ENCODE measurements at places on chromosomes 12 and 14.

DNA sequence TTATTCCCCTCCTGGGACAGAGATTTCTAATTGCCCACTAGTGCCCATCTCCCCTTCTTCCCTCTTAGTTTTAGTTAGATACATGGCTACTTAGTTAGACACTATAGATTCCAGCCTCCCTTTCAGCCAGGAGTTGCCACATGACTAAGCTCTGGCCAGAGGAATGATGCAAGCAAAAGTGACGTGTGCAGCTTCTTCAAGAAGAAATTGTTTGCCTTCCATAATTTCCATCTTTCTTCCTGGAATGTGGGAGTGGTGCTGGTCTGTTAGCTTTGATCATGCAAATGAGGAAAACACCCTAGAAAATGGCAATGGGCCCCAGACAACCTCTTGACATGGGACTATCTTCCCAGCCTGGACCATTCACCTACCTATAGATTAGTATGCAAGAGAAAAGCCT, 21.4 kb downstream of the CCDC177 start:
- no peak for DNase-seq

- DNase-seq = no peak
Measured at GRCh38 chr14:50804181-50804721, 26.7 kb downstream of the NIN start.

DNA sequence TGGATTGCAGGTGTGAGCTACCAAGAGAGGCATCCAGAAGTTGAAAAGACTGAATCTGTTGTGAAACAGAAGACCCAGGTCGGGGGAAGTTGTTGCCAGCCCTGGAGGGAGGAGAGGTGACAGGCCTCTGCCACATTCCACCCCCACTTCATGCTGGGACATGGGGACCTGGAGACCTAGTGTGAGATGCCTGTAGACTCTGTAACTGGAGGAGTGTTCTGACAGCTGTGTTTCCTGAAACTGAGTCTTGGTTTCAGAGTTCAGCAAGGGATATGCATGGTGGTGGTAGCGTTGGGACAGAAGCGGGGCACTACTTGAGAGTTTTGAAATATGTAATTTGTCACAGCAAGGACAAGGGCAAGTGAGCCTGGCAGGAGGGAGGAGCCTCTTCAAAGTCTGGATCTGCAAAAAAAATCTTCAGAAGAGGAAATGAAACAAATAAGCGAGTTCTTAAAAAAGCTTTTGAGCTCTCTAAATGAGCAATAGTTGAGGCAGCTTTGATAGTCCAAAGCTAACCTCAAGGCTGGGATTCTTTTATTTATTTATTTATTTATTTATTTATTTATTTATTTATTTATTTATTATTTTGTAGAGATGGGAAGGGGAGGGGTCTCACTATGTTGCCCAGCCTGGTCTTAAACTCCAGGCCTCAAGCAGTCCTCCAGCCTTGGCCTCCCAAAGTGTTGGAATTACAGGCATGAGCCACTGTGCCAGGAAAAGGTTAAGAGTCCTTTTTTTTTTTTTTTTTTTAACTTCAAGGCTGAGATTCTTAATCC, 58.9 kb upstream of the EEA1 start:
- DNase-seq = no peak

DNA sequence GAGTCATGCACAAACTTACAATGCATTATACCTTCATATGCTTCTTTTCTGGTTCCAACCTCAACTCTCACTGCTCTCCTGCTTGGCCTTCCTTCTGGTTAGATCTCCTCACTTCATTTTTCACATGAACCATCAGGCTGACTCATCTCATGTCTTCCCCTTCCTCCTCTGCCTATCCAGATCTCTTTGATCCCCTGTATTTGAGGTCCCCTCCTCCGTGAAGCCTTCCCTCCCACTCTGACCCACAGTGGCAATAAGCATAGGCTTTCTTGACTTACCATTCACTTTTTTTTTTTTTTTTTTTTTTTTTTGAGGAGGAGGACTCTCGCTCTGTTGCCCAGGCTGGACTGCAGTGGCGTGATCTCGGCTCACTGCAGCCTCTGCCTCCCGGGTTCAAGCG, 14.7 kb upstream of the ASIC1 start:
- no peak for DNase-seq

DNA sequence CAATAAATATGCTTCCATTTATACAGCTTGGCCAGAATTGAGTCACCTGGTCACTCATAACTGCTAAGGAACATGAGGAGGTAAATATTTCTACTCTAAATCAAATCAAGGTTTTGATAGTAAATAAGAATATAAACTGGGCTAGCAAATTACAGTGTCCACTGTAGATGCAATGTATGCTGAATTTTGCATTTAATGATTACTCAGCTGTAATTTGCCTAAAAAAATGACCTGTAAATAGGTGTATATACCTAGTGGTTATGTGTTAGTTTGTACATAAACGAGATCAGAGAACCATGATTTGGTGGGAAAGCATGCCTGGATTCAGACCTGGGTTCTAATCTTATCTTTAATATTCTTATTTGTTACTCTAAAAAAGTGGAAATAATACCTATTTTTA, 76.6 kb upstream of the CNTN1 start:
- DNase-seq = no peak

DNA sequence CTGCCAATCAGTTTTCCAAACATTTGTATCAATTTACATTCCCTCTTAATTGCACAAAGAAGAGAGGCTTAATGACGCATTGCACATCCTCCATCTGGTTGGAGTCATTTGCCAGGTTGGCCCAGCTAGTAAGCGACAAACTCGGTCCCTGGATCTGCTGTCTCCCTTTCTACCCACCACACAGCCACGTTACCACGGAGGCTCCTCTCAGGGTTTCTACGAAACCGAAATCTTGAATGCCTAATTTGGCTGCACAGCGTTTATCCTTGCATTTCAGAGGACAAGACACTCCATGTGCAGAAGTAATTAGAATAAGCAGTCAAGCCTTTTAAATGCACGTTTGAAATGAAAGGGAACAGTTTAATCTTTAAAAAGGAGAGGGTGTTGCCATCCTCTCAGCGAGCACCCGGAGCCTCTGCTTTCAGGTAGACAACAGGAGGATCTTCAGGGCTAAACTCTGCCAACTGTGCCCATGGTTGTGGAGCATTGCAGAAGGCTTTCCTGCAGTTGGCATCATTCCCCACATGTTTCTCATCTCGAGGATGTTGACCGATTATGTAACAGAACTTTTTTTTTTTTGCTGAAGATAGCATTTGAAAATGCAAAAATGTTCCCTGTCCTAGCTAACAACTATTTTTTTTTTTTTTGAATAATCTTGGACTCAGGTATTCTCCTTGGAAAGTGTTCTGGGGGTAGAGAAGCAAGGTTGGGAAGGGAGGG, 37.8 kb downstream of the SLC24A4 start:
- no peak for DNase-seq

DNA sequence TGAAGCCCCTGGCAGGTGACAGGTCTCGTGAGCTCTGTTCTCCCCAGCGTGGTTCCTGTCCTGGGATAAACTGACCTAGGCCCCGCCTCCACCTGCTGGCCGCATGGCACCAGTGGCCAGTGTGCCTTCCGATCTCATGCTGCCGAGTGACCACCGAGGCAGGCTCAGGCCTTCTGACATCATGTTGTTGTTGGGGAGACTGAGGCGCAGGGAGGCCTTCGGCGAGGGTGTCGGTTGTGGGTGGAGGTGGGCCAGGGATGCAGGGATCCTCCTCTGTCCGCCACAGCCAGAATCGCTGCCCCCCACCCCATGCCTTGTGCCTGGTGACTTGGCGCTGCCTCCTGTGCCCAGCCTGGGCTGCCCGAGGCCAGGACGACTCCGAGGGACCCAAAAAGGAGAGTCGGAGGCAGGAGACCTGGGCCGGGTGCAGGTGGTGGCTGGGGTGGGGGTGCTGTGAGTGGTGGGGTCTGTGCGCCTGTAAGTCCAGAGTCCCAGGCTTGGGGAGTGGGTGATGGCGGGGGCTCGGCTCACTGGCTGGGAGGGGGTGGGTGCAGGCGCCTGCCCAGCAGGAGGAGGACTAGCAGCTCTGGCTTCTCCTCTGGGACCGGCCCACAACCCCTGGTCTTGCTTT, 24.3 kb downstream of the ASPG start:
- no peak for DNase-seq

- DNase-seq = no peak
Measured at GRCh38 chr12:82055391-82055790, 296.2 kb upstream of the PPFIA2 start.

DNA sequence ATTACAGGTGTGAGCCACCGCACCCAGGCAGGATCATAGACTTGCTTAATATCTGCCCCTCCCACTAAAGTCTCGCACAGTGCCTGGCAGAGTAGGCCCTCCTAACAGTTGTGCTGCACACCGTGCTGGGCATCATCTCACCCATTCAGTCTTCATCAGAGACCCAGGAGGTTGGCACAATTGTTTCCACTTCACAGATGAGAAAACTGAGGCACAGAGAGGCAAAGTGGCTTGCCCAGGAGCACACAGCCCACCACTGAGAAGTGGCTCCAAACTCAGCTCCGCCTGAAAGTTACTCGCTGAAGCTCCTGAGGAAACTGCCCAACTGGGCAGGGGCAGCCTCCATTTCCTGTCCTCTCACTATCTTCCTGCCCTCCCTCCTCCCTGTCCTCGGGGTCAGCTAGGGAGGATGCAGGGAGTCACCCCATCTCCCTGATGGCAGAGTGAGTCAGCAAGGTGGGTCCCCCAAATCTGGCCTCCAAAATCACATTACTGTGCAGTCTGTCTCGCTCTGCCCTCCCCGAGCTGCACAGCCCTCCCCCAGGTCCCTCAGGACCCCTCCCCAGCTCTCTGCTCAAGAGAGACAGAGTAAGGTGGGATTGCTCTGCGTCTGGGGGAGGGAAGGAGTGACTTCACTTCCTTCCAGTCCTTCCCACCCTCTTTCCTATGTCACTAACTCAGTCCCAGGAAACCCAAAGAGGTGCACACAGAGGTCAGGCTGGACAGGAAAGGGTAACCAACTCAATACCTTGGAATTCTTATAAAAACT, 5.7 kb downstream of the SLC8B1 start:
- DNase-seq = no peak

- DNase-seq = no peak
Measured at GRCh38 chr12:123267335-123267920, 4.2 kb downstream of the CDK2AP1 start.

DNA sequence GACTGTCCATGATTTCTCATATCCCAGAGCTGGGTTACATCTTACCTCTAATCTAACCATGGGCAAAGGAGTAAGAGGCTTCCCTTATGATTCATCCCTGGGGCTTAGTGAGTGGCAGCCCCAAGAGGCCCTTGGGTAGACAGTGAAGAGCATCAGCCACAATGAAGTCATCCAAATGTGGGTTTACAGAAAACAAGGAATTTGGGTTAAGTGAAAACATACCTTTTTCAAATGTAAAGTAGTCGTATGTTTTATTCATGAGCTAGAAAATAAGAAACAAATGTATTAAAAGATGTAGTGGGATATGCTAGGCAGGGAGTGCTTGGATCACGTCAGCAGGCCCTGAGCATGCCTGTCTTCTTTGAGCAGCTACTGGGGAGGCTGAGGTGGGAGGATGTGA, 54.0 kb upstream of the ELK3 start:
- no peak for DNase-seq

Data from NCI-H526 treated with DMSO at 0.1 percent for 48 hours (cell line).